HL-60 (cell line): ENCODE measurements at places on chromosomes 11 and 22.
A peak's percentile ranks its signal among the peaks of the same experiment; 100 is the strongest.

DNA sequence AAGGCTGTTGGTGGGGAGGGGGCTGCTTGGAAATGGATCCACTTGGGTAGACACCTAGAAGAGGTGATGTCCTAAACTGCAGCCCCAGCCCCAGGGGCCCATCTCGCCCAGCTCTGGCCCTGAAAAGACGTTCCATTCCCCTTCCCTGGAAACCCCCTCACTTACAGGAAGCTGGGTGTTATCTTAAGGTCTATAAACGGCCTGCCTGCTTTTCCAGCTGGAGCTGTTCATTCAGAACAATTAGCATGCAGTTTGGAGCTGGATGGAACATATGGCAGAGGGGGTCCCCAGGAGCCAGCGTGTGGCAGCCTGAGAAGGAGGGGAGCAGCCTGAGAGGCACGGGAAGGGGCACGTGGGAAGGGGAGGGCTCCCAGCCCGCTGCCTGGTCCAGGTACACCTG, 139.6 kb downstream of the PKNOX2 start:
- DNase-seq = no peak

DNA sequence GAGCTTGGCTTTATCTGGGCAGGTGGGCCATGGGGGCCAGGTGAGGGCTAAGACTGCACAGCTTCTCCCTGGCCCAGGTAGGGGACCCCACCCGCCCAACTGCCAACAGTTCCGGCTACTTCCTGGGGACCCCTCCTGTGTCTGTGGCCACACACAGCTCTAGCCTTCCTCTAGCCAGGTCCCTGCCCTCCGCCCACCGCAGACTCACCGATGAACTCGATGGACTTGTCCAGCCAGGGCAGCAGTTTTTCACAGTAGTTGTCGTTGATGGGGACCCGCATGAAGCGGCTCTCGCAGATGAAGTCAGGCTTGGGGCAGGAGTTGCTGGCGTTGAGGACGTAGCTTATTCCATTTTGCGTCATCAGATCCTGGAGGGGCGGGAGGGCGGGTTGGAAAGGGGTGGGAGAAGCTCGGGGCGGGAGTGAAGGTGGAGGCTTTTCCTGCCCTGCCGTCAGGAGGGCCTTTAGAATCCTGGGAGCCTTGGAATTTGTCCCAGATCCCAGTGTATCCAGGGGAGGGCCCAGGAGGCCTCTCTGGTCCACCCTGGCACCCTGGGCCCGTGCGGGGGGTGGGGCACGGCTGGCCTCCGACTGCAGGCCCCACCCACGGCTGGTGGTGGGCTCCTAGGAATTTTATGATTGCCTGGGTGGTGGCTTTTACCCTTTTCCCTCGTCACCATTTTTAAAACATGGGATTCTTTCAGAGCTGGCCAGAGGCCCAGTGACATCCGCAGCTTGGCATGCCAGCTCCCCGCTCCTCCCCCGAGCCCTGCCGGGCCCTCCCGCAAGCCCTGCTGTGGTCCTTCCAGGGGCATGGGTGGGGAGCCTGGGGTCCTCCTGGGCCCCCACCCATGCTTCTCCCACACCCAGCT, 13.9 kb downstream of the DUSP8 start:
- DNase-seq = no peak

- no peak for DNase-seq
Observed at GRCh38 chr11:60900673-60901404, 5.5 kb downstream of the PRPF19 start.

DNA sequence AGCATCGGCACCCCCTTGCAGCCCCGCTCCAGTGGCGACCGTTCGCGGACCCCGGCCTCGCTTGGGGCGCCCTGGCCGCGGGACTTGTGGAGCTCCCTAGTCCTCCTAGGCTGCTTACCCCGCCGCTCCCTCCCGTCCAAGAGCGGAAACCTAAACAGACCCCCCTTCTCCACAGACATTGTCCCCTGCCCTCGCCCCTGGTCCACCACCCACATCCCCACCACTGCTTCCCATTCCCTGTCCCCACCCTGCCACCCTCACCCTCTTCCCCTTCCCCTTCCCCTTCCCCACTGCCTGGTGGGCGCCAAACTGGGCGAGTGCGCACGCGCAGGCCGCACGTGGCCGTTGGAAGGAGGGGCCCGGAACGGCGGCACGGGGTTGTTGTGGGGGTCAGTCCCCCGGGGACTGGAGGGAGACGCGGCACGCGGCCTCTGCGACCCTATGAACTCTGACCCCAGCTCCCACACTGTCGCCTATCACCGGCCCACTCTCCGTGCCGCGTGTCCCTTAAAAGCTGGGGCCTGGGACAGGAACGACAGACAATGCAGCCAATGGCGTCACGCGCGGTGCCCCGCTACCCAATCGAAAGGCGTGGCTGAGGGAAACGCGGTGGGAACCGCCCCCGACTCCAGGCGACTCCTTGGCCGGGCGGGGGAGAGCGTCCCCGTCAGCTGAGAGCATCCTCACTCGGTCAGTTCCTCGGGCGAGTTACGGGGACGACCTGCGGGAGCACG, at the start of gene SNX32:
SNX32 (plus strand) TSS at position 667 of the 734 bp plus-strand sequence. CDS start 103 bp downstream, outside the sequence.
- DNase-seq = peak; percentile 93

DNA sequence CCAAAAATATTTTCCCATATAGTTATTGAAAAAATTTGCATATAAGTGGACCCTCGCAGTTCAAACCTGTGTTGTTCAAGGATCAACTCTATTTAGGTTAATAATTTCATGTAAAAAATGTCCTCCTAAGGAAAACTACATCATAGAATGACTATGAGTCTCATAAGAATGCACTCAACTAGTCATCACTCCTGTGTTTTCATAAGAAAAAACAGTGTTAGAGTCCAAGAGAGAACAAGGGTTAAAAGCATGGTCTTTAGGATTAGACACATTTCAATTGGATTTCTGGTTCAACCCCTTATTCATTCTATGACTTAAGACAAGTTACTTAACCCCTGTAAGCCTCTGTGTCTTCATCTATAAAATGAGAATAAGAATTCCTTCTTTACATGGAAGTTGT, 5.1 kb downstream of the PARVA start:
- no peak for DNase-seq

DNA sequence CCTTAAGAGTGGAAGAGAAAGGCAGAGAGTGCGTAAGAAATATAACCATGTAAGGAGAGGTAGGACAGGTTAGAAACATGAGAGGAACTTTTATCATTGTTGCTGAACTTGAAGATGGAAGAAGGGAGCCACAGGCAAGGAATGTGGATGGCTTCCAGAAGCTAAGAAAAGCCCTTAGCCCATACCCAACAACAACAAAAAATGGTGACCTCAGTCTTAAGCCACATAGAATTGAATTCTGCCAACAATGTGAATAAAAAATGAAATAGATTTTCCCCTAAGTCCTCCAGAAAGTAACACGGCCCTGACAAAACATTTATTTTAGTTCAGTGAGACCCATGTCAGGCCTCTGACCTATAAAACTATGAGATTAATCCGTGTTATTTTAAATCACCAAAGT, 767.3 kb downstream of the FAM181B start:
- no peak for DNase-seq

DNA sequence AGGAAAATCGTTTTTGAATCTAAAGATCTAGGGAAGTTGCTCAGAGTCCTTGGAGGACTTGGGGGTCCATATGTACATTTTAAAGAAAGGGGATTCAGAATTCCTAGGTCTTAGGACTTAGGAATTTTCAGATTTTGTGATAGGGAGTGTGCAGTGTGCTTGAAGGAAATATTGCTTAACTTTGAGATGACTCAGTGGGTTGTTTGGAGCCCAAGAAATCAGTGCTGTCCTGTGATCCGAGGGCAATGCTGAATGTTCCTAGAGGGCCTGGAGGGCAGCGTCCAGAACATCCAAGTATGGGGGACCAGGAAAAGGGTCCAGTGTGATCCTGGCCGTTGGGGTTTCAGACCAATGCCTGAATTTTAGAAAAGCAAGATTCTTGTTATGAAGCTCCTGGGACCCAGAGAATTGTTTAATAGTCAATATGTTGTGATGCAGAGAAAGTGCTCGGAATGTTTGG, 3.1 kb upstream of the IGF2 start:
- no peak for DNase-seq

GRCh38 chr11:66345316-66345649, 379 bp upstream of the BRMS1 start:
- no peak for DNase-seq

DNA sequence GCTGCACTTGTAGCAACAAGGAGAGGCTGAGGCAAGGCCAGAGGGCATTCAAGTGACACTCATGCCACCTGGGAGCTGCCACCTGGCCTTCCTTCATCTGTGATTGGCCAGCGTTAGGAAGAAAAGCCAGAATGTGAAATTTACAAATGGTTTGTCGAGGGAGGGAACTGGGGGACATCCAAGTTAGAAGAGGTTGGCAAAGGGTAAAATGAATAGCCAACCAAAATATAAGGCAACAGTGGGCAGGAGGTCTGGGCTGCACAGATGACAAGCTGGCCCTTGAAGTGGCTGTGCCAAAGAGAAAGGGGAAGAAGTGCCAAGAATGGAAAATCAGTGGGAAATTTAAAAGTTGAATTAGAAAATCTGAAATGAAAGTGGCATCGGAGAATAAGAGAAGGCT, 221.4 kb downstream of the C11orf91 start:
- no peak for DNase-seq
